ENCODE measurements at places on chromosomes 1 and 21.

DNA sequence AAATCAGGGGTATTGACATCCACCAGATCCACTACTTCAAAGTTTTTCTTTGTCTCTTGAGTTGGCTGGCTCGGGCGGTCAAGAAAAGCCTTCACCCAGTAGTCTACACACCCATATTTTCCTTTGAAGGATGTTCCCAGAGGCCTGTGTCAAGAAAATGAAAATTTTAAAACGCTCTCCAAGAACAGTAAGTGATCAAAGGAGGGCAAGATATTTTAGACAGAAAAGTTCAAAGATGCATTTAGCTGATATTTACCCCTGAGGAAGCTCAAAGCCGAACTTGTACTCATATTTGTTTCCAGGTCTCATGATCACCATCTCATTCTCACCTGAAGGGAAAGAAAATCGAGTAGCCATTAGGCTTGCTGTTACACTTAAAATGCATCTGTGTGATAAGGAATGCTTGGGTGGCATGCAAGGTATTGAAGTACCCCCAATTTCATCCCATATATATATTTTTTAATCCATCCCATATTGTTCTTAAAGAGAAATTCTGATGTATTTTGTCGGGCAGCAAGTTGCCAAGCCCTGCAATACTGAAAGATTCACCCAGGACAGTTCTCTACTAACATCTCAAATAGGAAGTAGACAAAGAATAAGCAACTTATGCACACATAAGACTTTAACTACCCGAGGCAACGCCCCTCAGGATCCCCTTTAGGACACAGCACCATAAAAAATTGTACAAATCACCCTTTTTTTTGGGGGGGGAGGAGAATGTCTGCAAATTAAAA lies 1.1 kb downstream of the TXNIP start:
- DNase-seq = no peak

DNA sequence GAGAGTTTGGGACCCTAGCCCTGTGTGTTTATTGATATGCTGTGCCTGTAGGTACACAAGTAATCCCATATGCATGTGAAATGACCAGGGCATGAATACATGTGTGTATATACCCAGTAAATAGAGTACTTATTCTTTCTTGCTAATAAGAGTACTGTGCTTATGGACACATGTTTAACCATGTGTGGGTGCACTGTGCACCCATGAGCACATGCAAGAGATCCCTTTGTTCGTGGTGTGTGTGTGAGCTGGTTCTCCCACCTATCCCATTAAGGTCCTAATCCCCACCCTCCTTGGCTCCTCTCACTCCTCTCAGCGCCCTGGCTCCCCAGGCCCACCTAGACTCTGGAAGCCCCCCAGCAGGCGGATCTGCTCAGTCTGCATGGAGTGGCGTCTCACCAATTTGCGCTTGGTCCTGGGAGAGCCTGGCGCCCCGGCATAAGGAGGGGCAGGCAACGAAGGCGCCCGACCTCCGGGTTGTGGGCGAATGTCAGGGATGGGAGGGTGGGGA lies 2.2 kb upstream of the LIX1L start:
- DNase-seq = no peak

GRCh38 chr1:200877839-200878551 lies 5.2 kb downstream of the GPR25 start:
- no peak for DNase-seq

DNA sequence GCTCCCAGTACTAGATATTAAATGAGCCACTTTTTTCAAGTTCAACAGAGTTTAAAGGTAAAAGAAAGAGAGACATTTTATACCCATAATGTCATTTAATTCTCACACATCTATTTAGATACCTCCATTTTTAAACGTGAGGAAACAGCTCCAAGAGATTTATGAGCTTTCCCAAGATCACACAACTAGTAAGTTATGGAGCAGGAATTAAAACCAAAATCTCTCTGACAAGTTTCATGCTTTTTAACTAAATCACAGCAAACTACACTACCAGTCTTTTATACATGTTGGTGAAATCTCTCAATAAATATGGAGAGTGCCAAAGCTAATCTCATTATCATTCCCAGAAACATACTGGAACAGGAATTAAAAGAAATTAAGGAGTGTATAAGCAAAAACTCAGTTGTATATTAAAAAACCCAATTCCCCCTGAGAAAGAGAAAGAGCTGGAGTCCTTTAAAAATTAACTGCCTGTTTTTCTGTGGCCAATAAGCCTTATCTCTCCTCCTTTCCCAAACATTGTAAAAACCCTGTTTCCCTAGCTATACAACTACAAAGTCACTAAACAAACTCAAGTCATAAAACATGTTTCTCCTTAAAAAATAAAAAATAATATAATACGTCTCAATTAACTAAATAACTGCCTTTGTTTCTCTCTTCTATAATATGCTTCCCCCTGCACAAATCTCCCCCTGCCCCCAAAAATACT lies 26.7 kb upstream of the THEM4 start:
- no peak for DNase-seq

- DNase-seq = no peak
Measured at GRCh38 chr1:171817511-171818265, 23.6 kb upstream of the DNM3 start.

DNA sequence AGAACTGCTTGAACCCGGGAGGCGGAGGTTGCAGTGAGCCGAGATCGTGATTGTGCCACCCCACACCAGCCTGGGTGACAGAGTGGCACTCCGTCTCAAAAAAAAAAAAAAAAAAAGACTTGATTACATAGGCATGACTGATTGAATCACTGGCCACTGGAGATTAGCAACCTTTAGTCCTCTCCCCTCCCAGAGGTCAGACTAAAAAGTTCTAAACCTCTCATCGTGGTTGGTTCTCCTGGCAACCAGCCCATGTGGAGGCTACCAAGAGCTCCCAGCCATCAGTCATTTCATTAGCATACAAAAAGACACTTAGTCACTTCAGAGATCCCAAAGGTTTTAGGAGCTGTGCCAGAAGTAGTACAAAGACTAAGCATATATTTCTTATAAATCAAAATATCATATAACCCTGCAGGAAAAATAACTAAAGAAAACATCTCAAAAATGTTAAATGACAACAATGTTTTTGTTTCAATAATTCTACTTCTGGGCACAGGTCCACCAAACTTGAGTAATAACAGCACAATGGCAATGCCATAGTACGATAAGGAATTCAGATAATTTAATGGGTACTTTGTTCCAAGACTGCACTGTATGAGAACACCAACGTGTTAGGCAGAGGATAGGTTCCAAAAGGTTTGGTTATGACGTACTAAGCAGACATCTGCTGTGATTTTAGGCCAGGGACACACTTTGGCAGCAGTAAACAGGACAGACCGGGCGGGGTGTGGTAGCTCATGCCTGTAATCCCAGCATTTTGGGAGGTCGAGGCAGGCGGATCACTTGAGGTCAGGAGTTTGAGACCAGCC lies 18.1 kb downstream of the USP48 start:
- no peak for DNase-seq

GRCh38 chr1:224252479-224252878 lies 69.4 kb downstream of the DEGS1 start:
- no peak for DNase-seq

DNA sequence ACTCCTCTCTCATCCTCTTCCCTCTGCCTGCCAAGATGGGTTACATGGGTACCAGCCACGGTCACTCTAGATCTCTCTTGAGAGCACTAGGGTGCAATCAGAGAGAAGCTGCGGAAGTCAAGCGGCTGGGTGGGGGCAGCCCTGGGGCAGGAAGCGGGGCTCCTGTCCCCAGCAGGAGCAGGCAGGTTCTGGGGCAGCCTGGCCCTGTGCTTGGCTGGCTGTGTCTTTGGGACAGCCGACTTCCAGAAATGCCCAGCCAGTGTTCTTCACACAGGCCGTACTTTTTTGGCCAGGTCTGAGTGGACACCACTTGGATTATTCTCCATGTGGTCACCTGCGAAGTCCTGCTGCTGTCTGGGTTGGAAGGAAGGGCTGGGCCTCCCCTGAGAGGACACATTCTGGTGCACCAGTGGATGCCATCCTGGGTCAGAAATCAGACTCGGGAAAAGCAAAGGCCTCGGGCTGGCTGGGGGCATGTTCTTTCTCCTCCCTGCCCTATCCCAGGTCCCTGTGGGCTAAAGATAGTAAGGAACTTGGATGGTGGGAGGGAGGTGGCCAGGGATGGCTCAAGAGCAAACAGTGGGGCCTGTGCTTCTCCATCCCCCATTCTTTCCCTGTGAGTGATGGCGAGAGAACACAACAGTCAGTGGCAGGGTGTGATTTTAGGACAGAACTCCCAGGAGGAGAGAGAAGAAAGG lies 93.7 kb downstream of the ITPKB start:
- DNase-seq = no peak

DNA sequence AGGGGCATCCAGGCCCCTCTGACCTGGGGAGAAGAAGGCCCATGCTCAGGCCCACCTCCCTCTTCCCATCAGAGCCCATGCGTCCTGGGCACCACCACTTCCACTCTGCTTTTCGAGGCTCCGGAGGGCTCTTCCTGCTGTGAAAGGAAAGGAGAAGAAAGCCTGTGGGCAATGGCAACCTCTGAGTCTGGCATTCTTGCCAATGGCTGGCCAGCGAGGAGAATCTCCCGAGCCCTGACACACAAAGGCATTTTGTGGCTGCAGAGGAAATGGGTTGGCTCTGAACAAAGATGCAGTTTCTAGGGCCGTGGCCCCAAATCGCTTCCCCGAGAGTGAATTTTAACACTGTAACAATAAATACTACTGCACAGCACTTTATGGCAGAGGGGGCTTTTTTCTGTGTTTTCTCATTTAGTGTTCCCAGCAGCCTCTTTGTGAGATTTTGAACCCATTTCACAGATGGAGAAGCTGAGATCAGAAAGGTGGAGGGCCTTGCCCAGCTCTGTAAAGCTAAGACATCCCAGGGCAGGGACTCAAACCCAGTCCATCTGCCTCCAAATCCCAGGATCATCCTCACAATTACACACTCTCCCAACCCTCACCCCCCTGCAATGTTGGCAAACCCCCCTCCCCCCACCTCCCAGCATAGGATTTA lies 35.7 kb upstream of the TMEM51 start:
- DNase-seq = no peak

DNA sequence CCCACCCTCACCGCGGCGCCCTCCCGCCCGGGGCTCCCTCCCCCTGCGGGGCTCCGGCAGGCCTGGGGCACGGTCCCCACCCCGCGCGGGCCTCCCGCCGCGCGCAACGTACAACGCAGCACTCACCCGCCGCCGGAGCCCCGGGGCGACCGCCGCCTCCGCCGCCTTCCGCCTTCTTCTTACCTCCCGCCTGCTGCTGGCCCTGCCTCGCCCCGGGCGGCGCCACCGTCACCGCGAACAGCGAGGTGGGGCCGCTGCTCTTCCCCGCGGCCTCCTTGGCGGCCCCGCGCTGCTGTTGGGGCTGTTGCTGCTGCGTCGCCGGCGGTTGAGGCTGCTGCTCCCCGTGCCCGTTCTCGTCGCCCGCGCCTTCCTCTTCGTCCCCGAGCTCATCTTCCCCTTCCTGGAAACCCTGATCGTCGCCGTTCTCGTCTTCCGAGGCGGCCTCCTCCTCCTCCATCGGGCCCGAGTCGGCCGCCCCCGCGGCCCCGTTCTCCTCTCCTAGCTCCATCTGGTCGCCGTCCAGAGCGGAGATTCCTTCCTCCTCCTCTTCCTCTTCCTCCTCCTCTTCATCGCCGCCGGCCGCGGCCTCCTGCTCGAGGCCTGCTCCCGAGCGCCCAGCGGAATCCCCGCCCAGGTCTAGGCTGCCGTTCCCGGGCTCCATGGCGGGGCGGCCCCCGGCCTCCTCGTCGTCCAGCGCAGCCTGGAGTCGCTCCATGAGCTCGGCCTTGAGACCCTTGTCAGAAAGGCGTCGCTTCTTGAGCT lies 671 bp downstream of the HNRNPU start:
- DNase-seq = no peak

- DNase-seq = no peak
Measured at GRCh38 chr1:202016811-202017748, 6.7 kb downstream of the ELF3 start.

DNA sequence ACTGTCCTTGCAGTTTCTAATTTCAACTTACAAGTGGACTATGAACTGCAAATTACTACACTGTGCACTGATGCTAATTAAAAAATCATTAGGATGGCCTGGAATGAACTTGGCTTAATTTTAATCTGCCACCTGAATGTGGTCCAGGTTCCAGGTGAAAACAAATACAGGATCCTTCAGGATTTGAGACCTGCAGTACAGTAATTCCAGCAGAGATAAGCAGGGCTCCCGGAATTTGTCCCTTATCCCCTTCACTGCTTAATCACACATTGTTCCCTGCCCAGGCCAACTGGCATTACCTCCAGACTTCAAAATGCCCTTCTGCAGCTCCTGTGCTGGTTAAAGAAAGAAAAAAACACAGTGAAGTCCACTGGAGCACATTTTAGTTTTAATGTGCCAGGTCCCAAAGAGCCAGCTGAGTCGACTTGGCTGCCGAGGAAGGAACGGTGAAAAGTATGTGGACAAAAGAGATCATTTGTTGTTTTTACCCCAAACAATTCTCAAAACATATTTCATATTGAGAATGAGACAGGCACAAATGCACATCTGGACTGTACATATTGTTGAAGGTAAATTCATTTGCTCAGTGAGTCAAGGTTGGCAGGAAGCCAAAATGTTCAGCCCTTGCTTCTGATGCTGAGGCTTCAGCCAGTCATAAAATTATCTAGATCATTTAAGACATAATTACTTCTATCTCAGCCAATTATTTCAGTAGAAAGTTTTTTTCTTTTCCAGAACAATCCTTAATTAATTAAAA lies 28.3 kb downstream of the DEGS1 start:
- no peak for DNase-seq

DNA sequence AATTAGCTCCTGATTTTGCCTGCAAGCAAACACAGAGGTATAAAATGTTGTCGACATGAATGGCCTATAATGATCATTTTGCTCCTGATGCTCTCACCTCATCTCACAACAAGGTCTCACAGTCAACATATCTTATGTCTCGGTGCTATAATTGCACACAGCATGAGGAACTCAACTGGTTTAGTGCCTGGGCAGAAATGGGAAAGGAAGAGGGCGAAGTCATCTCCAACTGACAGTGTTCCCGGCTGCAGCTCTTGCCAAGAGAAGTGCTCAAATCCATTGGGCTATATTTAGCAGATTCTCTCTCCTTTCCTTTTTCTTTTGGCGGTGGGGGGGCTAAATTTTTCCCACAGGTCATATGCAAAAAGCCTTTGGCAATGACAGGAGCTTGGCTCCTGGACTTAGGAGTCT lies 53.0 kb downstream of the SLC45A1 start:
- DNase-seq = no peak

DNA sequence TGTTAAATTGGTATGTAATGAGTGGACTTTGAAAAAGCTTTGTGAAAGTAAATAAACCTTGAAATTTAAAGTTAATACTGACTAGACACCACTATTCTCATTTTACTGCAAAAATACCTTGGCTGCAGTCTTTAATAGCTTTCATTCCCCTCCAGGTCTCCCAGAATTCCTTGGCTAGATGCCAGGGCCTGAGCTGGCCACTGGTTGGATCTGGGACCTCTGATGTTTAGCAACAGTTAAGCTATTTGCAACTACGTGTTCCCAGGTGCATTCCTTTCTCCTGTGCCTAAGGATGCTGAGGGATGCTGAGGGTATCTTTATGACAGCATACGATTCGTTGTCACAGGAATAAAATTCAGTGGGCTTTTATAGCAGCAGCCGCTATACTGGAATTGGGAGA lies 938.7 kb downstream of the TTLL7 start:
- DNase-seq = no peak
